ENCODE measurements at places on chromosomes 2 and 18.
A peak's percentile ranks its signal among the peaks of the same experiment; 100 is the strongest.

GRCh38 chr18:45321520-45321919 lies 293.8 kb upstream of the SLC14A2 start:
- DNase-seq, result no peak

- DNase-seq, result no peak
Observed at GRCh38 chr2:234241656-234242458, 191.4 kb downstream of the SPP2 start.

GRCh38 chr18:72942766-72943165 lies 75.0 kb upstream of the NETO1 start:
- DNase-seq, result no peak

- DNase-seq, result no peak
Observed at GRCh38 chr2:205848601-205849000, 166.3 kb downstream of the NRP2 start.

- no peak for DNase-seq
Observed at GRCh38 chr2:186348200-186348599, 137.9 kb upstream of the ZC3H15 start.

GRCh38 chr2:47373747-47374146 lies 29.2 kb upstream of the MSH2 start:
- peak; percentile 84 for DNase-seq

DNA sequence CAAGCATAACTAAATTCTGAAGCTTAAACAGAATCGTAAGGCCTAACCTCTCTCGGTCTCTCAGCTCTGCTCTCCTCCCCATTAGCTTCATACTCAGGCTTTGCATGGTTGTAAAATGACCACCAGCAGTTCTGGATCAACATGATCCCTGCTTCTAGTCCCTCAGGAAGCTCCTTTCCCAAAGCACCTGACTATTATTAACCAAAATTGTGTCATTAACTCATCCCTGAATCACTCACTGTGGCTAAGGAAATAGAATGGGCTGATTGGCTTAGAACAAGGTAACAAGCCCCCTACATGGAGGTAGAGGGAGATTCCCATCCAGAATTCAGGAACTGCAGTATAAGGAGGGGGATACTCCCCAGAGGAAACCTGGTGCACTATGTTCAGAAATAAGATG lies 448.3 kb downstream of the ARHGAP15 start:
- DNase-seq, result no peak

DNA sequence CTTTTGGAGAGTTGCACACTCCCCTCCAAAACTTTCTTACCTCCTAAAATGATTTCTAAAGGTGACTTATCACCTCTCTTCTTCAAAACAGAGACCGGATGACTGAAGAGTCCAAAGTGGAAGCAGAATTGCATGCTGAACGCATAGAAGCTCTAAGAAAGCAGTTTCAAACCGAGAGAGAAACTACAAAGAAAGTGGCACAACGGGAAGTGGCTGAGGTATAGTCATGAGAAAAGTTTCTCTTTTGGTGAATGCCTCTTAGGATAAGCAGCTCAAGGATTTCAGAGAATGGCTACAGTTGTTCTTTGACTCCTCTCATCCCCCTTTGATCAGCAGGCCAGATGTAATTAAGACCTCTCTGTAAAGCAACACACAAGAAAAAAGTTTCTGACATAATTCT lies 73.6 kb downstream of the GTF3C3 start:
- DNase-seq, result no peak

GRCh38 chr18:33052886-33053285 lies 280.1 kb upstream of the KLHL14 start:
- DNase-seq, result no peak

DNA sequence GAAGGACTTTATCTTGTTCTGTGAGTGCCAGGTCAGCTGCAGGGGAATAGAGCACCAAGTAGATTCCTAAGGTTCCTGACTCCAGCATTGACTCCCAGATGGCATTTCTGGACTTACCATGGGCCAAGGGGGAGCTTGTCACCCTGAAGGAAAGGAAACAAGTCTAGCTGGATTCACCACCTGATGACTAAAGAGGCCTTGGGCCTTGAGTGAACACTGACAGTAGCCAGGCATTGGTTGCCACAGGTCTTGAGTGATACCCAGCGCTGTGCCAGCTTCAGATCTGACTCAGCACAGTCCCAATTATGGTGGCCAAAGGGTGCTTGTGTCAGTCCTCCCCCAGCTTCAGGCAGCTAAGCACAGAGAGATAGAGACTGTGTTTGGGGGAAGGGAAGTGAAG lies 40.1 kb upstream of the CAPN13 start:
- DNase-seq, result no peak

DNA sequence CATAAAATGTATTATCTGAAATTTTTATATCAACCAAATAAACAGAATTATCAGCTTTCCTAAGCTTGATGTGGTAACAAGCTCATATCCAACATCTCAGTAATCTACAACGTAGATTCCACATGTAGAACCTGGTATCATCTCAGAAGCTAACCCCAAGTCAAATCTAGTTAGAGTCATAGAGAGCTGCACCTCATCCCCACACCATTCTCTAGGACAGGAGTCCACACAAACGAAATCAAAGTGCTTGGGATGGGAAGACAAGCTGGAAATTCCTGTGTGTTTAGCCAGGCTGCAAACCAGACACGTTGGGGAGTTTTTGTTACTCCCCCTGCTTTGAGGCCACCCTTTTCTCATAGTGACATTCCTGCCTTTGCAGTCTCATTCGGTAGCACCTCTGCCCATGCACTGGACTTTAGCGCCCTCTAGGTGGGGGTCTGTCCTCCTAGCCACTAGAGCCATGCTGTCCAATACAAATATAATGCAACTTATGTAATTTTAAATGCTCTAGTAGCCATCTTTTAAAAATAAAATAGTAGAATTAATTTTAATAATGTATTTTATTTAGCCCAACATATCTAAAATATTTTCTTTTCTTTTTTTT lies 28.1 kb upstream of the SATB2 start:
- DNase-seq, result peak; percentile 40

- DNase-seq, result no peak
Observed at GRCh38 chr2:152097801-152098495, 896 bp downstream of the CACNB4 start.

- no peak for DNase-seq
Observed at GRCh38 chr18:7600036-7600435, 32.9 kb downstream of the PTPRM start.

GRCh38 chr2:25572638-25573037 lies 100.7 kb downstream of the DTNB start:
- no peak for DNase-seq

DNA sequence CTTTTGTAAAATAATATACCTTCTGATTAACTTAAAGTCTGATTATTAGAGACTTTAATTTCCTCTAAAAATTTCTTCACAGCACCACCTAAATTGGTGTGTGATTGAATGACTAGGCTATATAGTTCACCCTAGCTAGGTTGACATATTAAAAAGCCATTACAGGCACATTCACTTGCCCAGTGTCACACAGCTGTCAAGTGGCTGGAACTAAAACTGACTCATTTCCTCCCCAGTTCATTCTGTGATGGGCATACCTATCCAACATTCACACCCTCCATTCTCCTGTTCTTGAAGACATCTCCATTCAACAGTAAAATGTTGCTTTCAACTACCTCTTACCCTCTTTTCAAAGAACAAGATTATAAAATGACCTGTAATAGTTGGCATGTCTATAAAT lies 334.5 kb downstream of the ARHGAP15 start:
- DNase-seq, result no peak

DNA sequence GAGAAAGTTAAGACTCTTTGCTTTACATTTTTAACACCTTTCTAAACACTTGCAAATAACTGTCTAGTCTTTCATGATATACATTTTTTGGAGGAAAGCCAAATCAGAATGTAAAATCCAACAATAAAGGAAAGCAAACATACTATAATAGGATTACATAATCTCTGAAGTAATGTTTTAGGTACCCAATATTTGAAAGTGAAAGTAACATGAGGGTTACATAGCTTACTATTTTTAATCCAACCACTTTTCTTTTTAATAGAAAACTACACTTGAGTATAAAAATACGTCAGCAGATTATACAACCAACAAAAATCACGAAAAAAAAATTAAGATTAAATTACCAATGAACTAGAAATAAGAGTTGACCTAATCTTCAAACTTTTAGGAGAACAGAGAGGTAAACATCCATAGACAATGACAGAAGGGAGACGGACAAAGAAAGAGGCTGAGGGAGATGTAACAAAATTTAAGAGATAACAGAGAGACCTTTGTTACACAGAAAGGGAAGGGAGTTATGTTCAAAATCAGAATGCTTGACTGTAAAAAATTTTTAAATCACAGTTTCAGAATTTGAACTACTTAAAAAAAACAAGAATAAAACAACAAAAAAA lies 150.0 kb downstream of the IKZF2 start:
- DNase-seq, result no peak

GRCh38 chr2:23378496-23378895 lies 6.5 kb upstream of the KLHL29 start:
- no peak for DNase-seq

- no peak for DNase-seq
Observed at GRCh38 chr2:36705326-36706020, 9.0 kb downstream of the VIT start.

- peak; percentile 10 for DNase-seq
Observed at GRCh38 chr2:47534179-47534919, 131.4 kb downstream of the MSH2 start.

DNA sequence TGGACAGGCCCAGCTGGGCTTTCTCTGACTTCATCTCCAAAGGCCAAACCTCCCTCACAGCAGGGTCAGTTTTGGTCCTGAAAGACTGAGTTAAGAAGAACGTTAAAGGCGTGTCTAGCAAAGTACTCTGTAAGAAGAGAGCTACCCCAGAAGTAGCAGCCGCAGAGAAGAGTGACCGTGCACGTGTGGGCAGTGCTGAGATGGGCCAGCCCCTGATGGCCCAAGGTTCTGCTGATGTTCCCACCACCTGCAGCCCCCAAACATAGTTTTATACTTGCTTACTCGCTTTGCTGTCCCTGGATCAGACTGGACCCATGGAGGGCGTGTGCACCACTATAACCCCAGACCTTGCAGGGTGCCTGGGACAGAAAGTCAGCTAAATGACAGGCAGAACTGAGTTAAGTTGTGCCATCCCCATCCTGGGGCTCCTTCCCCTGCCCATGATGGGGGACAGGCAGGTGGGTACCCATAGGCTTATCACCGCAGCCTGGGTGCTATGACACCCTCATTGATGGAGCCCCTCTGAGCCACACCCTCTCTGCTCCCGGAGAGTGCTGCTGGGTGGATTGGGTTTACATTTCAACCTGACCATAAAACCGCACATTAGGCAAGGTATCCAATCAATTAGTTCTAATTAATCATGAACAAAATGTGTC lies 367.3 kb upstream of the HS6ST1 start:
- no peak for DNase-seq

DNA sequence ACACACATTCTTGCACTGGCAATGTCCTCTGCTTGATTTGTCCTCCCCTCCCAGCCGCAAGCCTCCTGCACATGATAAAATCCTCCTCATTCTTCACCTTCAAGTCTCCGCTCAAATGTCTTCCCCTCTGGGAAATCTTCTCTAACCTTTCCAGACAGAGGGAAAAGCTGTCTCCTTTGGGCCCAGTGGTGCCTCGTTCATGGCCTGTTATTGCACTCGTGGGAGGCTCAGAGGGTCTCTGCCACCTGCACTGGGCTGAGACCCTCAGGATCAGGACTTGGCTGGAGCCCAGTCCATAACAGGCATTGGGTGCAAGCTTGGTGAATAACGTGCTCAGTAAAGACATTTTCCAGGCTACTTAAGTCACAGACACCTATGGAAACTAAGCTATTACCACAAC lies 68.6 kb downstream of the PTGR3 start:
- no peak for DNase-seq

- peak; percentile 19 for DNase-seq
Observed at GRCh38 chr18:9055185-9055584, 47.3 kb upstream of the NDUFV2 start.

DNA sequence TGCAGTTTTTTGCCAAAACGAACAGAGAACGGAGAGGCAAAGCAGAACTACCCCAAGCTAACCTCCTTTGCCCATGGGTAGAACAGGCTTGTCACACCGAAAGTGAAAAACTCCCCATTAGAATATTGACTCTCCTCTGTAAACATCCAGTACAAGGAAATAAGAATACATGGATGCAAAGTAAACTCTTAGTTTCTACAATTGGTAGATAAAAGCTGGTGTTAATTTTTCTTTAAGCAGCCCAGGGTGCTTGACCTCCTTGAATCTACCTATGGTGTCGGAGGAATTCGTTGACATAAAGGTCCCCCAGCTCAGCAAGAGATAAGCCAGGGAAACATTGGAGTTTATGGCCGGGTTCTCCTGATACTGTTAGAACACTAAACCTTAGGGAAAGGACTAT lies 48.4 kb upstream of the DSG1 start:
- DNase-seq, result no peak

DNA sequence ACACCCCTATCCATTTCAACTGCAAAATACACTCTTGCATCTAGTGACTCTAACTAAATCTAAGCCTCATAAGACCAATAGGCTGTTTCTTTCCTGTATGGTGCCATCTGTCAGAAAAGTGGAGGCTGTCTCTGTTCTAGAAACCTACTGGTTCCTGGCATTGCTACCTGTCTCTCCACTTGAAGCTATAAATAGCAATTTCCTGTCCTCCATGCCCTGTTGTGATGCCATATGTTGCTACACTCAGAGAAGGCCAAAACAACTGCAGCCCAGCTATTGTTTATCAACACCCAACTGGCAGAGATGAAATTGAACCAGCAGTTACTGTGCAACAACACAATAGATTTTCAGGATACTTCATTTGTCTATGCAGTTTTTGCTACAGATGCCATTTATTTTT lies 1355.1 kb upstream of the SLC39A10 start:
- no peak for DNase-seq

DNA sequence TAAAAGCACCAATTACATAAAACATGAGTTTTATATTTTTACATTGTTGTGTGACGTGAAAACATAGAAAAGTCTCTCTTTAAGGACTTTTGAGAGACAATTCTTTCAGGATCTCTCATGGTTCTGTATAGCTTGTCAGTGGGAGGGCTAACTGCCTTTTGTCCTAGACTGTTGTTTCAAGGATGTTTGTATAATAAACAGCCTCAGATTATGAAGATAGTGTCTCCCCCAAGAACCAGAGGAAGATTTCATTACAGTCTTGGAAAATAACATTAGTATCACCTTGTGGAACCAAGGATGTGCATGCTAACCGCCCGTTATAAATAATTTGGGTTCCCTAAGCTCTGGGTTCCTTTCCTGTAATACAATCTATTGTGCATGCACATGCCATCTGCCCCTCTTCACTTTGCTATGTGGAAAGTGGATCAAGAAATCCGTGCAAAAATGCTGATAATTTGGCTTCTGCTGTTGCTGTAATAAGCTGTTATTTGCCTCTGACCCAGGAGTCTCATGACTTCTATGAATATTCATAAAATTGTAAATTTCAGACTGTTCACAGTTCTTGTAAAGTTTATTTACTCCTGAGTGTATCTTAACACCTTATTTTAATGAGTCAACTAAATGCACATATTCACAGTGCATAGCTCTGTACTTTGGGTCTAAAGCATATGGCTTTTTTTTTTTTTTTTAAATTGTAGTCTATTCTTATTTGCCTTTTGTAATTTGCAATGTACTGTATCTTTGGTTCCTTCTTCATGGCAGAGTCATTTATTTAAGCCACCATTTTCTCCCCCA lies 265.5 kb downstream of the PTH2R start:
- no peak for DNase-seq

- peak; percentile 61 for DNase-seq
Observed at GRCh38 chr2:29117636-29118303, 2.6 kb downstream of the CLIP4 start.

Data from COLO829 (cell line).